H1 (cell line): ENCODE measurements at places on chromosomes 5 and 9.

GRCh38 chr5:130532786-130533185, 628.5 kb downstream of the CHSY3 start:
- H3K4me1 ChIP-seq = no peaks in the 10 kb centered on the region
- H3K27ac ChIP-seq = no peak overlapping the region
- no peaks in the 10 kb centered on the region for H3K36me3 ChIP-seq
- H3K27me3 ChIP-seq = no peaks in the 10 kb centered on the region
- no peak overlapping the region for H3K4me3 ChIP-seq

GRCh38 chr5:1796371-1797102, 3.1 kb downstream of the MRPL36 start:
- no peak for DNase-seq
- peaks cover 14% of the 10 kb centered on the region for H3K36me3 ChIP-seq
- peaks cover 7% of the 10 kb centered on the region for H3K4me1 ChIP-seq
- H3K4me3 ChIP-seq = no peak overlapping the region
- H3K27me3 ChIP-seq = no peaks in the 10 kb centered on the region
- no peak overlapping the region for H3K27ac ChIP-seq

- no peaks in the 10 kb centered on the region for H3K36me3 ChIP-seq
- no peak overlapping the region for H3K27ac ChIP-seq
- no peaks in the 10 kb centered on the region for H3K4me1 ChIP-seq
- no peaks in the 10 kb centered on the region for H3K27me3 ChIP-seq
These were observed 381.1 kb upstream of the CDH10 start for GRCh38 chr5:25025831-25026230.

- no peak for DNase-seq
- no peaks in the 10 kb centered on the region for H3K27me3 ChIP-seq
- no peak overlapping the region for H3K27ac ChIP-seq
- no peaks in the 10 kb centered on the region for H3K4me1 ChIP-seq
- H3K36me3 ChIP-seq = no peaks in the 10 kb centered on the region
These were observed 465.3 kb upstream of the ARRDC3 start for GRCh38 chr5:91848453-91848852.

- H3K27me3 ChIP-seq = peaks cover 18% of the 10 kb centered on the region
- peak overlapping the region; percentile 35 for H3K4me3 ChIP-seq
- peaks cover 14% of the 10 kb centered on the region for H3K4me1 ChIP-seq
- no peak overlapping the region for H3K27ac ChIP-seq
- DNase-seq = no peak
These were observed 22.2 kb downstream of the AHRR start for GRCh38 chr5:343461-344401.

DNA sequence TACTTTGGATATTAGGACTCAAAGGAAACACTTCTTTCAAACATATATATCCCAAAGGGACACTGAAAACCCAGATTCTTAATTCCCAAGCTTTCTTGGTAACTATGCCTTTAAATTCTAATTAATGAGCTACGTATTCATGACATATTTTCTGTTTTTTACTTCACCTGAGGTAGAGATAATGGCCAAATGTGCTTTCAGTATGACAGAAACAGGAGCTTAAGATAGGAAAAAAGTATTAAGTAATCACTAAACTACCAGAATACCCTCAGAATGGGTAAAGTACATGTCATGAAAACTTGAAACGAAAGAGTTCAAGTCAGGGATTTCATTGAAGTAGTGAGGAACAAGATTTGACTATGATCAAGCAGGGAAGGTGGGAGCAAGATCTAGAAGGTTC, 478.5 kb downstream of the AGTPBP1 start:
- H3K4me3 ChIP-seq = no peak overlapping the region
- H3K27ac ChIP-seq = no peak overlapping the region

DNA sequence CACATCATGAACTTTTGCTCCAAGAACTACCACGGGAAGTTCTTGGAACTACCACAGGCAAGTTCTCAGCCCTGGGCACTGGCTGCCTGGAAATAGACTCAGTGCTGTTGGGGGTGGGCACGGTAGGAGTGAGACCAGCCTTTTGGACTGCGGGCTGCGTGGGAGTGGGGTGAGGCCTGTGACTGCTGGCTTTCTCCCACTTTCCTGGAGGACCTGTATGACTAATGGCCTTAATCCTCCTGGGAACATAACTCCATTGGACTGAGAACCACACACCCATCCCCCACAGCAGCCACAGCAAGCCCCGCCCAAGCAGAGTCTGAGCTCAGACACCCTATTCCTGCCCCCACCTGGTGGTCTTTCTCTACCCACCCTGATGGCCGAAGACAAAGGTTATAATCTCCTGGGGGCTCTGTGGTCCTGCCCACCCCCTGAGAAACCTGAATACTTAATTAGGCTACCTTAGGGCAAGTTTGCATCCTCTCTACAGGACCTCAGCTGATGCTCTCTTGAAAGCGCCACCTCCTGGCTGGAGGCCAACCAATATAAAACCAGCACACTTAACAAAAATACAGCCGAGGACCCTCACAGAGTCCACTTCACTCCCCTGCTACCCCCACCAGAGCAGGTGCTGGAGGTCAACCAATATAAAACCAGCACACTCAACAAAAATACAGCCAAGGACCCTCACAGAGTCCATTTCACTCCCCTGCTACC, 112.6 kb downstream of the CACNA1B start:
- DNase-seq = no peak
- no peaks in the 10 kb centered on the region for H3K27me3 ChIP-seq
- H3K4me3 ChIP-seq = no peak overlapping the region
- H3K4me1 ChIP-seq = no peaks in the 10 kb centered on the region
- H3K36me3 ChIP-seq = peaks cover 6% of the 10 kb centered on the region; the same call in 1 of the 2 replicates

DNA sequence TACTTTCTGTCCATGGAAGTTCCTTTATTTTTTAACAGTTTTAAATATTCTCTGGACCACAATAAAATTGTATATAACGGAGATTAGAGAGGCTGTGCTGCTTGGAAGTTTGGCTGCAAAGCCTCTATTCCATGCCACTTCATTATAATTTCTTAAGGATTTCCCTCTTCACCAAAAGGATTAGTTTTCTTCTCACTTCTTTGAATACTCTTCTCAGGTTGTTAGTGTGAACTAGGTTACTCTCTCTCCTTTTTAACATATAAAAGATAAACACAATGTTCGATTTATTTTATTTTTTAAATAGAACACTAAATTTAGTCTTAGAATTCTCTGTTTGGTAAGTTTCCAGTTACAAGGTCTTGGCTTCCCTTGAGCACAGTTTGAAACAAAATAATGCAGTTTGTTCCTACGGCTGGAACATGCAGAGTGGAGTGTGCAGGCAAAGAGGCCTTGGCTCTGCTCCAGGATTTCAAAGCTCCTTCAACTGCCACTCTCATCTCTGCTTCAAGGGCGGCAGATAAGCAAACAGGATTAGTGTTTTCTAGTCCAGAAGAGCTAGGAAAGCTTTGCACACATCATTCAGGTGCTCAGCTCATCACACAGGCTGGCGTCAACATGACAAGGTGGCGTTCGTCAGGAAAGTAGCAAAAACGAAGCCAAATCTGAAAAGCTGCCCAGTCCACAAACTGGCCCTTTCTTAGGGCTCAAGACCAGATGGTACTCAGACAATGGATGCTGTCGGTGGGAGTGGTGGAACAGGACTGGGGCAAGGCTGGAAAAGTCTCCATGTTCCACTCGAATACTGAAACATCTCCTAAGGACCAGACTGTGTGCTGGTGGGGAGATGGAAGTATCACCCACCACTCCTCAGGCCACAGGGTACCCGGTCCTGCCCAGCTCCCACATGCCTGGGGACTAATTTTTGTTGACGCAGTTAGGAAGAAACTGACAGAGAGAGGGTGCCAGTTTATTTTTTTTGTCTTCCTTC, 286.6 kb downstream of the CRB2 start:
- H3K36me3 ChIP-seq = no peaks in the 10 kb centered on the region
- H3K4me3 ChIP-seq = no peak overlapping the region
- H3K27me3 ChIP-seq = no peaks in the 10 kb centered on the region
- no peaks in the 10 kb centered on the region for H3K4me1 ChIP-seq
- no peak for DNase-seq
- no peak overlapping the region for H3K27ac ChIP-seq

DNA sequence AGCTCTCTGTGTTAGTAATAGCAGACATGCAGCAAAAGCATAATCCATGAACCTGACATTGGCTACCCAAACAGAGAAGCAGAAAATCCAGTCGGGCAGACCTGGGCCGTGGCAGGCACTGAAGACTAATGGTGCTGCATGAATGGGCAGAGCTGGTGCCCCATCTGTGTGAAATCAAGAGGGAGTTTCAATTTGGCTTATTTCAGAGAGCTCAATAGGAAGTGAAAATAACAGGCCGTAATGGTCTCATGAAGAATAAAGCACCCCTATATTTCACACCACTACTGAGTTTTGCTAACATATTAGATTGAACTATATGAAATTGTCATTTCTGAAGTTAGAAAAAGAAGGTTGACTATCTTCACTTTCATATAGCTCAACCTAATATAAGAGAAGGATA, 149.7 kb downstream of the ENC1 start:
- no peak for DNase-seq
- no peak overlapping the region for H3K4me3 ChIP-seq
- H3K4me1 ChIP-seq = no peaks in the 10 kb centered on the region
- H3K36me3 ChIP-seq = no peaks in the 10 kb centered on the region

DNA sequence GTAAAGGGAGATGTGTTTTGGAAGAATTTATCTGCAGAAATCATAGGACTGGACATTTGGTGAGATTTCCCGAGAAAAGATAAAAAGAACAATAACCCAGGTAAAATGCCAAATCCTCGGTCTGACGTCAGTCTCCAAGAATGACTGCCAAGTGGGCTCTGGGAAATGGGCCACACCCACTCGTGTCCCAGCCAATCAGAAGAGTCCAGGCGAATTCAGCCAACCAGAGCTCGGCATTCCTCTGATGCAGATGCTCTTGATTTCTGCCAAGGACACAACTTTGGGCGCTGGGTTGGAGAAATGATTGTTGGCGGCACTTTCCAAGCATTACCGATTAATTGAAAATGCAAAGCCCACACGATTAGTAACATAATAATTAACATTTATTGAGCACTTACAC, 73.3 kb downstream of the FGF18 start:
- H3K27ac ChIP-seq = no peak overlapping the region
- no peaks in the 10 kb centered on the region for H3K27me3 ChIP-seq
- H3K4me3 ChIP-seq = no peak overlapping the region
- H3K36me3 ChIP-seq = no peaks in the 10 kb centered on the region

GRCh38 chr5:165188556-165189175, 1683.2 kb downstream of the MAT2B start:
- H3K4me1 ChIP-seq = no peaks in the 10 kb centered on the region
- H3K36me3 ChIP-seq = no peaks in the 10 kb centered on the region
- no peak overlapping the region for H3K27ac ChIP-seq
- no peak for DNase-seq
- H3K27me3 ChIP-seq = no peaks in the 10 kb centered on the region
- H3K4me3 ChIP-seq = no peak overlapping the region

GRCh38 chr5:170279459-170279817, 18.1 kb downstream of the LCP2 start:
- no peaks in the 10 kb centered on the region for H3K27me3 ChIP-seq
- DNase-seq = no peak
- no peak overlapping the region for H3K4me3 ChIP-seq

DNA sequence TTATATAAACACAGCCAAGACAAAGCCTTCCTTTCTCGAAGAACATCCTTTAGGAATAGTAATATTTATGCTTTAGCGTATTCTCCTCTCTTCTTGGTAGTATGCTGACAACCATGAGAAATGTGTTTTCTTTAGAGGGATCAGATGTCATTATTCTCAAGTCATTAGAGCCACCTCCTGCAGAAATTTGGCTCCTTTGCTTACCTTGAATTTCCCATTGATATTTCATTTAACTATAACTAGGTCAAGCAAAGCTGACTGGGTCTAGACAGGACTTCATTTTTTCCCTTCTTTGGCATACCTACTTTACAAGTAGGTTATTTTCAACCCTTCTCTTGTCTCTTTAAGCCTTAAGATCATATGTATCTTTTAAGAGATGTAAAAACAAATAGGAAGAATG, 50.3 kb downstream of the SPATA31D1 start:
- no peak overlapping the region for H3K4me3 ChIP-seq
- H3K36me3 ChIP-seq = no peaks in the 10 kb centered on the region
- no peaks in the 10 kb centered on the region for H3K27me3 ChIP-seq
- DNase-seq = no peak

DNA sequence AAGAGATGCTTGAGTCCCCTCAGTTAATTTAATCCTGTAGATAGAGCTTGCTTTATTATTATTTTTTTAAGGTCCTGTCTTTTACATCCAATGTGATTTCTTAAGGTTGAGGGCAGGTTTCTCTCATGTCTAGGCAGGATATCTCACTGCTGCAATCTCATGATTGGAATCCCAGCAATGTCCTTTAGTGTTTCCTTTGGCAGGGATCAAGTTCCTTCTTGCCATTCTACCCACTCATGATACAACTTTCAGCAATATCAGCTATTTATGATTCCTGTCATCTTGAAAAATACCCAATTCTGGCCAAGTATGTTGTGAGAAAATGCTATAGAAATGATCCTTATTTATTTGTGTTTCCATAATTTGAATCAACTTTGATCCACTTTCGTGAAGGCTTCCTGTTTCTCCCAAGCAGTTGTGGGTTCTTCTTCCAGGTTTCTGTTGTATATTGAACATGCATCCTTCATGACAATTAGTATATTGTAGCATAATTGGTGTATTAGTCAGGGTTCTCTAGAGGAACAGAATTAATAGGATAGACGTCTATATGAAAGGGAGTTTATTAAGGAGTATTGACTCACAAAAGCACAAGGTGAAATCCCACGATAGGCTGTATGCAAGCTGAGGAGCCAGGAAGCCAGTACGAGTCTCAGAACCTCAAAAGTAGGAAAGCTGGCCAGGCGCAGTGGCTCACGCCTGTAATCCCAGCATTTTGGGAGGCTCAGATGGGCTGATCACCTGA, 18.4 kb upstream of the VPS13A start:
- H3K36me3 ChIP-seq = no peaks in the 10 kb centered on the region
- no peaks in the 10 kb centered on the region for H3K4me1 ChIP-seq
- no peaks in the 10 kb centered on the region for H3K27me3 ChIP-seq
- no peak overlapping the region for H3K4me3 ChIP-seq

GRCh38 chr5:125756456-125756855, 666.8 kb upstream of the GRAMD2B start:
- no peak for DNase-seq
- H3K4me3 ChIP-seq = no peak overlapping the region
- no peaks in the 10 kb centered on the region for H3K4me1 ChIP-seq
- H3K27ac ChIP-seq = no peak overlapping the region
- H3K27me3 ChIP-seq = no peaks in the 10 kb centered on the region

- no peaks in the 10 kb centered on the region for H3K4me1 ChIP-seq
- H3K36me3 ChIP-seq = no peaks in the 10 kb centered on the region
- H3K4me3 ChIP-seq = no peak overlapping the region
- no peak overlapping the region for H3K27ac ChIP-seq
- no peaks in the 10 kb centered on the region for H3K27me3 ChIP-seq
- DNase-seq = no peak
These were observed 550.1 kb upstream of the ZNF462 start for GRCh38 chr9:106312906-106313305.

GRCh38 chr9:123232332-123232731, 36.1 kb downstream of the STRBP start:
- no peaks in the 10 kb centered on the region for H3K36me3 ChIP-seq
- H3K4me1 ChIP-seq = no peaks in the 10 kb centered on the region
- no peak overlapping the region for H3K27ac ChIP-seq
- no peak for DNase-seq
- no peak overlapping the region for H3K4me3 ChIP-seq

- H3K27ac ChIP-seq = no peak overlapping the region
- H3K36me3 ChIP-seq = no peaks in the 10 kb centered on the region; the same call in 1 of the 2 replicates
- no peaks in the 10 kb centered on the region for H3K27me3 ChIP-seq
These were observed 125.9 kb downstream of the GADD45G start for GRCh38 chr9:89730715-89731114.
